ENCODE measurements at places on chromosomes 2 and 18.
A peak's percentile ranks its signal among the peaks of the same experiment; 100 is the strongest.

DNA sequence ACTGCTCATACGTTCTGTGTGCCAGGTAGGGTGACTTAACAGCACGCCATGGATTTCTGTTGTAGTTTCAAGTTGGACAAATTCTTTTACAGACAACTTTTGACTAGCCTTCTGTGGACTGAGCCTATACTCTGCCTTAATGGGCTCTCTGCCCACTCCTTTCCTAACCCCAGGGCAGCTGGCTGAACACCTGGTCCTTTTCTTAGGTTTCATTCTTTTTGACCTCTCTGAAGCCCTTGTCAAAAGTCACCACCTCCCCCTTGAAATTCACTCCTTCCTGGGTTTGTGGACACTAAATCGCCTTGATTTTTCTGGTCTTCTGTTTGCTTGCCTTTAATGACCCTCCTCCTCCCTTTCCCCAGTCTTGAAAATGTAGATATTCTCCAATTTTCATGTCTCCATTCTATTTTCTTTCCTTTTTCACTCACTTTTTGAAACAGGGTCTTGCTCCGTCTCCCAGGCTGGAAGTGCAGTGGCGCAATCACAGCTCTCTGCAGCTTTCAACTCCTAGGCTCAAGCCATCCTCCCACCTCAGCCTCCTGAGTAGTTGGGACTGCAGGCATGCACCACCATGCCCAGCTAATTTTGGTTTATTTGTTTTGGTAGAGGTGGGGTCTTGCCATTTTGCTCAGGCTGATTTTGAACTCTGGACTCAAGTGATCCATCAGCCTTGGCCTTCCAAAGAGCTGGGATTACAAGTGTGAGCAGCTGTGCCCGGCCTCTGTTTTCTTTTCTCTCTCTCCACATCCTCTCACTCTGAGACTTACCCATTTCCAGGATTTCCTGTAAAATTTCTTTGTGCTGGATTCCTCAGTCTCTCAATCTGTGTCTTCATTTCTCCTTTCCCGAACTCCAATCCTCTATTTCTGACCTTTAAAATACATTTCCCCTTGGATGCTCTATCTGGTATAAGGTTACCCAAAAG, 112.9 kb downstream of the PLB1 start:
- DNase-seq: no peak

- DNase-seq: no peak
Measured at GRCh38 chr2:215751200-215751910, 262.0 kb downstream of the MREG start.

DNA sequence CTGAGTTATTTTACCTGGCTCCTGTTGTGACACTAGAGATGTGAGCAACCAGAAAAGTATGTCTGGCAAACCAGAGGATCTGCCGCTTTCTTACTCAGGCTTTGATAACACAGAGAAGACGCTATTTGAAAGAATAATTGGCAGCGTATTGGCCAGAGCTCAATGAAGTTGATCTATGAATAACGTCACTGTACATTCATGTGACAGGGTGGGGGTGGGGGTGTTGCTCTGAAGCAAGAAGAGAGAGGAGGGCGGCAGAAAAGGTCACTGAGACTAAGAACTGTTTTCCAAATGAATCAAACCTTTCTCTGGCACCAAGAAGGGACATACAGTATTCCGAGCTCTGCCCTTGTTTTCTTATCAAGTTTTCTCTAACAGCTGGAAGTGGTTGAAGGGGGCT, 1.7 kb upstream of the ONECUT2 start:
- no peak for DNase-seq

DNA sequence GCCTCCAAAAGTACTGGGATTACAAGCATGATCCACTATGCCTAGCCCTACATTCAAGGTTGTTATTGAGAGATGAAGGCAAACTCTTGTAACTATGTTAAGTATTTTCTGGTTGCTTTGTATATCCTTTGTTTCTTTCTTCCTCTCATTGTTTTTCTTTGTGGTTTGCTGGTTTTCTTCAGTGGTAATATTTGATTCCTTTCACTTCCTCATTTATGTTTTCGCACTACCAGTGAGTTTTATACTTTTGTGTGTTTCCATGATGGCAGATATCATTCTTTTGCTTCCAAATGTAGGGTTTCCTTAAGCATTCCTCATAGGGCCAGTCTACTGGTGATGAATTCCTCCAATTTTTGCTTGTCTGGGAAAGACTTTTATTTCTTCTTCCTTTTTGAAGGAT, 90.2 kb downstream of the NCK2 start:
- no peak for DNase-seq

DNA sequence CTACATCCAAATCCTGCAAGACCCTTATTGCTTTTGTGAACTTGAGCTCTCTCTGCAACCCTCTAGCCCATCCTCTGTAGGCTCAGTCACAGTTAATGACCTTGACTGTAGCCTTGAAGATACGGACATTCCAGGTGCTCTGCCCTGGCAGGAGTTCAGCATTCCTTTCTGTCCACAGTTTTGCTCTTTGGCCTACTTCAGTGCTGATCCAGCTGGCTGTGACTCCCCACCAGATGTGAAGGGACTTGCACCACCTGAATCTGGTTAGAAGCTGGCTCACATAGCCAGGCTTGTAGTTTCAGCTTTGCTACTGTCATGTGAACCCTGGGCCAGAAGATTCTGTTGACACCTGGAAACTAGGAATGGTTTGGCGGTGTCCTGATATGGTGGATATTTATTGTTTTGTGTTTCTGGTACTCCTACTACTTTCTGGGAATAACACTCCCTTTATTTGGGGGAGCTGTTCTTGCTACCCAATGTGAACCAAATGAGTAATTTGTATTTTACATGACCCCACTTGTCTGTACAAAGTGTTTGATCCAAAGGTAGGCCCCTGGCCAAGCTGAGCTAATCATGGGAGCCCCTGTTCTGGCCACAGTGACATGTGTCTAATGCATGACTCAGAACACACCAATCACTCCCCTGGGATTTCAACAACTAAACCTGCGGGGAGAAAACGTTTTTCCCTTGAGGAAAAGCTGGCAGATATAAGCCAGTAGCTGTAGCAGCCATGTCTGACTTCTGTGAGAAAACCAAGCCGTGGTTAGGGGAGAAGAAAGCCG, 73.4 kb downstream of the CDCA7 start:
- no peak for DNase-seq

DNA sequence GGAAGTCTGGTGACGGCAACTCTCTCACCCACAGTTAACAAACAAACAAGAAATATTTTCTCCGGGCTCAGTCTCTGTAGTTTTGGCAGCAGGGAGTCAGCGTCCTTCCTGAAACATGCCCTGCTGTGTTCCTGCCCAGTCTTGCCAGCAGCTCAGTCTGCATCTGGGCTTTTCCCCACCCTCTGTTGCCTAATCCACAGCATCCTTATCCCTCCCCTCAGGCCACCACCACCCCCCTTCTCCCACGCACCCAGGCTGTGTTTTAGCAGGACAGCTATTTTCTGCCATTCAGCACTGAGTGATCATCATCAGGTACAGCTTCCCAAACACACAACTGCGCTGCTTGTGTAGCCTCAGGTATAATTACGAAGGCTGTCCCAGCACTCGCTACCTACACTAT, 168.2 kb downstream of the DPP10 start:
- no peak for DNase-seq

DNA sequence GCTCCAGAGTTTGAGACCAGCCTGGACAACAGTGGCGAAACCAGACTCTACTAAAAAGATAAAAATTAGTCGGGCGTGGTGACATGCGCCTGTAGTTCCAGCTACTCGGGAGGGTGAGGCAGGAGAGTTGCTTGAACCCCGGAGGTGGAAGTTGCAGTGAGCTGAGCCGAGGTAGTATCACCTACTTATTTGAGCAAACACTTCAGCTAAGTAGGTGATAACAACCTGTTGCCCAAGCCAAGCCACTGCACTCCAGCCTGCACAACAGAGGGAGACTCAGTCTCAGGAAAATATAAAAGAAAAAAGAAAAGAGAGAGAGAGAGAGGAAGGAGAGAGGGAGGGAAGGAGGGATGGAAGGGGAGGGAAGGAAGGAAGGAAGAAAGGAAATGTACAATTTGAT, 21.3 kb downstream of the FER1L5 start:
- DNase-seq: no peak

DNA sequence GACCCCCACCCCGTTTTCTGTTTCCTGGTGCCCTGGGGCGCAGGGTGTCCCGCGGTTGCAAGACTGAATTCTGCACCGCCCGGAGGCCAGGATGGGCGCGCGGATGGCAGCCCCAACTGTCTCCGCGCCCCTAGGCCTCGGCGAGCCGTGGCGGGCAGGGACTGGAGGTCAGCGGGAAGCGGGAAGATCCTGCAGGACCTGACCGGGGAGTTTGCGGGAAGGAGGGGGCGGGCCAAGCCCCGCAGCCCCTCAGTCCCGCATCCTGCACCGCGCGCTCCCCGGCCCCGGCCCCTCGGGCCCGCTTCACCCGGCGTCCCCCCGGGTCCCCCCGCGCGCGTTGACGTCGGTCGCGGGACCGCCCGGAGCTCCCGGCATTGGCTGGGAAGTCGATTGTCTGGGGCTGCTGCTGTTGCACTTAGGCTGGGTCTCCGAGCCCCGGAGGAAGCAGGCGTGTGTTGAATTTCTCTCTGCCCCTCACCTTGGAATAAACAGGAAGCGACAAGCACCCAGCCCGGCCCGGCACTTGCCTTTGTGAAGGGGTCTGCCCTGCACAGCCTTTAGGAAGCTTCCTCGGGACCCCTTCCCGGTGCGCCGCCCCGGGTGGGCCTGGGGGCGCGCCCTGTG, at the start of gene LDLRAD4:
Gene LDLRAD4 (plus strand): TSS at position 393 of the 624 bp plus-strand sequence.
- DNase-seq: peak; percentile 70

GRCh38 chr18:75456199-75456631, 28.7 kb upstream of the SMIM21 start:
- DNase-seq: no peak

- DNase-seq: no peak
Measured at GRCh38 chr2:134440336-134440909, 186.6 kb downstream of the MGAT5 start.

GRCh38 chr2:217538719-217539118, 464.1 kb downstream of the TNS1 start:
- DNase-seq: no peak

DNA sequence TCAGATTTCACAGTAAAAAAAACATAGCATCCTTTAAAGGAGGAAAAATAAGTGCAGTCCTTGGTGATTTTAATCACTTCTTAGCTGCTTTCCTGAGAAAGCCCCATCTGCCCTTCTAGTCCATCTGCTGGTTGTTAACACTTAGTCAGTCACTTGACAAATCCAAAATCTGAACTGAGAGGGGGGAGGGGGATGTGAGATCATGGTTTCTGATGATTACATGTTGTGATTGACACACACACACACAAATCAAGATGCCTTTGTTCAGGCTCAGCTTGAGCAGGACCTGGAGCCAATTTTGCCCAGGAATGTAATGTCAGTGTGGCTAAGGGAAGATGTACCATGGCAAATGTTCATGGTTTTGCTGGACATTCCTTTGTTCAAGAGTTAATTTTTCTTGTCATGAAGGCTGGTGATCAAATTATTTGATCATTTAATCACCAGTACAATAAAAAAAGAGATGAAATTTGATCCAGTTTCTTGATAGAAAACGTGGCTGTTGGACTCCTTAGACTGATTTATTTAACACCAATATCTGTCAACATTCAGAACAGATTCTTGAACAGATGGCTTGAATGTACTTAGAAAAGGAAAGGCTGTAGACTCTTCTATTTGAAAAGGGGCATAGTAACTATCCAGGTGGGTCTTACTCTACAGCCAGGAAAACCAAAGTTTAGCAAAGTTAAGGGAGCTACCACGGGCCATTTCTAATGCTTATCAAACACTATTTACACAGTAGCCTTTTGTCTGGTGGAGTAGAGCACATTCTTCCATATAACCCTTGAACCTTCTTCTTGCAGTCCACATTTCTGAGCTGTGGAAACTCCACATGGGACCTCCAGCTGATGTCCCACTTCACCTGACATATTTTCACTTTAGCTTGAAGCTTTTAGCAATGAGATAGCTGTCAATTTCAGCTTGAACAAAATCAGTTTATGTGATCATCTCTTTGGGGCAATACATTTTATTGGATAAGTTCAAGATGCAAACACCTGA, 408.7 kb downstream of the PIK3C3 start:
- DNase-seq: no peak

DNA sequence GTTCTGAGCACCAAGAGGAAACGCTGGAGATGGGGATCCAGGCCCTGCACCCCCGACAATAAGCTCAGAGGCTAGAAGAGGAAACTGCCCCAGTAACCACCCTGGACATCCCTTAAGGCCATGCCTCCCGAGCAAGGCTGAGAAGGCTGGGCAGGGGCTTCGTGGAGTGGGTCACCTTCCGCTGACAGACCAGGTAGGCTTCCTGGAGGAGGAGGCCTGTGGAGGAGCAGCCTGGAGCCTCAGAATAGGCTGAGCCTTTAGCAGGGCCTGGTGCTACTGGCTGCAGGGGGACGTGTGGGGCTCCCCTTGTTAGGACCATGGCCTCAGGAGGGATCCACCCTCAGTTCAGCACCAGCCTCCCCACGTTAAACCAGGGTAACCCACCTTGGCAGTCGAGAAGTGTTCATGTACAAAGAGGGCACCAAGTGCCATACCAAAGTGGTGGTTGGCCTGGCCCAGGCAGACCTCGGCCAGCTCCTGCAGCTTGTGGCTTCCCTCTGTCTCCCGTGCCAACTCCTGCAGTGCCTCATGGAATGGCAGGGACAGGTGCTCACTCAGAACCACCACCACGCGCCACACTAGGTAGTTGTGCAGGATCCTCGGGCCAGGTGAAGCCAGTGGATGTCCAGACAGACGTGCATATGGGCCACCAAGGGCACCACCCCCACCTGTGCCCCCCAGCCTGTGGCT, 28.5 kb upstream of the ALPP start:
- no peak for DNase-seq

GRCh38 chr2:2809771-2810170, 478.7 kb upstream of the MYT1L start:
- no peak for DNase-seq

DNA sequence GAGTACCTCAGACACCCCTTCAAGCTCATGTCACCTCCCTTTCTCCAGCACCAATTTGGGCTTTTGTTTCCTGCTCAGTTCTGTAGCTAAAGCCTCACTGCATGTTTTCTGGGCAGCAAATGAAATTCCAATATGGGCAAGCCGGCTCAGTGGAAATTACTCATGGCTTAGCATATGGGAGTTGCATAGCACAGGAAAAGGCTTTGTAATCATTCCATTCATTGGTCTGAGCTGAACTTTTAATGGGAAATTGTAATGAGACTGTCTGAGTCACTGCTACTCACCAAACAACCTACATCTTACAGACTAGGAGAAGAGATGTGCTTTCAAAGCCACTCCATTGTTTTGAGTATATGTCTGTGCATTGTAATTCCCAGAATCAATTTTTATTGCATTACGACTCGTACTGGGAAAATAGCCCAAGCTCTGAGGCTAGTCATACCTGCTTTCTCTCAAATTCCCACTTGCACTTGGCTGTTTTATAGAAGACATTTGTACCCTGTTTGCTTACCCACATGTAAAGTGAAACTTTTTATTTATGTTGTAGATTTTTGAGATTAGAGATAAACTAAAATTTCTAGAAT, 139.5 kb upstream of the LRATD1 start:
- DNase-seq: no peak

DNA sequence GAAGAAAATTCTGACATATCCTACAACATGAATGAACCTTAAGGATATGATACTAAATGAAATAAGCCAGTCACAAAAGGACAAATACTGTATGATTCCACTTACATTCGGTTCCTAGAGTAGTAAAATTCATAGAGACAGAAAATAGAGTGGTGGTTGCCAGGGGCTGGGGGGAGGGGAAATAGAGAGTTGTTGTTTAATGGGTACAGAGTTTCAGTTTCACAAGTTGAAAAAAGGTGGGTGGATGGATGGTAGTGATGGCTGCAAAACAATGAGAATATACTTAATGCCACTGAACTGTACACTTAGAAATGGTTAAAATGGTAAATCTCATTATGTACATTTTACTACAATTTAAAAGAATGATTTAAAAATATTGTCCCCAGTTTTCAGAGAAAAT, 53.3 kb upstream of the NFU1 start:
- peak; percentile 25 for DNase-seq

Measured in CD4-positive, alpha-beta T cell treated with Interleukin-6 for 4 hours (primary cell).